ENCODE measurements at places on chromosomes 11 and 22.

GRCh38 chr11:113162592-113162962, 151.8 kb upstream of the TTC12 start:
- no peak for DNase-seq

DNA sequence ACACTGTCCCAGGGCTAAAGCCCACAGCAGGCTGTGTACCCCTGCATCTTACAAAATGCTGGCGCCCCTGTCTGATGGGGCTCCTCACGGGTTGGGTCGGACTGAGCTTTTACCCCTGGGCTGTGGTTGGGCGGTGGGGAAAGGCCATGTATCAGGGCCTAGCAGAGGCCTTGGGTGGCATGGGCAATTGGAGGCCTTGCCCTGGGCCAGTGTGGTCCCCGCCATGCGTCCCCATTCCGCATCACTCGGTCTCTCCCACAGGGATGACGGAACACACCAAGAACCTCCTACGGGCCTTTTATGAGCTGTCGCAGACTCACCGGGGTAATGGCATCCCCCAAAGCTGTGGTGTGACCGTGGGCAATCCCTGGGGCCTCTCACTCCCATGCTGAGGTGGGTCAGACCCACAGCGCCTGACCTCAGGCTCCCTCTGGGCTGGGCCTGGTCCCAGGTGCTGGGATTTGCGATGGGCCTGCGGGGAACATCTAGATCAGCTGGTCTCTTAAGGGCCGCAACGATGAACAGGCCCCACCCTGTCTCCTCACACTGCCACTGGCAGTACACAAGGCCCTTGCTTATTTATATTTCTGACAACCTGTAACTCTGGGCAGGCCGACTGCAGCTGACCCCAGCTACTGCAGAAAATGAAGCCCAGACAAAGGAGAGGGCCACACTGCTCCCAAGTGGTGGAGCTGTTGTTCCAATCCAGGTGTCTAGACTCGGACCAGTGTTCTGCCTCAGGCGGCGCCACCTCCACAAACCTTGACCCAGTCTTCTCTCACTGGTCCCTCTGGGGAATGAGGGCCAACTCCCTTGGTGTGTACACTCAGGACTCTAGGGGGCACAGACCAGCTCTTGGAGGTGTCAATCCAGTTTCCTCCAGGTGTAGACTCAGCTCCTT, 12.3 kb downstream of the SLC16A8 start:
- DNase-seq = no peak

DNA sequence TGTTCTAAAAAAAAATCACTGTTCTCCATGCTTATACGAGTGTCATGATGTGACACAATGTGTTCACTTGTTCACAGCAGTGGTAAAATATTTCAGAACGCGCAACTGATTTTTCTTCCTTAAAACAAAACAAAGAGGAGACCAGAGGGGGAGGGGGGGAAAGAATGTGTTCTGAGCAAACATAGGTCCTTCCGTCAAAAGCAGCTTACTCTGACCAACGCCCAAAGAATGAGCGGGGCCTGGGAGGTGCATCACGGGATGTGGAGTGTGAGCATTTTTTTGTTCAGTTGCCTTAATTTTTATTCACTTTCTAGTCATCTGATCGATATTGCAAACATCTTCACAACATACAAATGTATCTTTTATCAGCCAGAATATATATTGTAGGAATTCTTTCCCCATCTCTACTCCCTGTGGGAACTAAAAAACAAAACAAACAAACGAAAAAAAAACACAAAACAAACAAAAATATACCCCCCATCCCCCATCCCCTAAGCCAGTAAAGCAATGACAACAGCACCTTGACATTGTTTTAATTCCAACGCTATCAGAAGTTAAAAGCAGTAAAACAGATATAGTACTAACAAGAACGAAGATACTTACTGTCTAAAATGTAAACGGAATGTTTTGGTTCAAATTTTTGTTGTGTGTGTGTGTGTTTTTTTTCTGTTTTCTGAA, 43.3 kb downstream of the BDNF start:
- DNase-seq = no peak

DNA sequence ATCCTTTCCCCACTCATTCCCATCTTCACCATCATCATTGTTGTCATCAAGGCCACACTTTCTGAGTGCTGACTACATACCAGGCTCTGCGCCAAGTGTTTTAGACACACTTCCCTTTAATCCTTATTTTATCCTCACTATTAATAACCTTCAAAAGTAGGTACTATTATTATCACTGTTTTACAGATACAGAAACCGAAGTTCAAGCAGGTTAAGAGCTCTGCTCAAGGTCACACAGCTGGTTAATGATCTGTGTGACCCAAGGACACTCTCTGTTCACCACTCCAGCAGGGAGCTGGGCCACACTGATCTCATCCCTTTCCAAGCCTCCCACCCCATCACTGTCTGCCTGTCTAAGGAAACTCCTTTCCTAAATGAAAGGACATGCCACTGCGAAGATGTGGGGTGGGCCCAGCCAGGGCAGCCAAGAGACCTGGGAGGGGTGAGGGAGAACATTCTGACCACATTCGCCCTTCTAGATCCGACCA, 17.2 kb upstream of the TSKU start:
- peak; percentile 54 for DNase-seq

GRCh38 chr22:41683052-41683451, 5.6 kb downstream of the SNU13 start:
- no peak for DNase-seq

- peak; percentile 91 for DNase-seq
These were observed 966 bp downstream of the AHNAK start for GRCh38 chr11:62545437-62546243.

- DNase-seq = no peak
These were observed 63.3 kb downstream of the SYN3 start for GRCh38 chr22:32994898-32995297.

DNA sequence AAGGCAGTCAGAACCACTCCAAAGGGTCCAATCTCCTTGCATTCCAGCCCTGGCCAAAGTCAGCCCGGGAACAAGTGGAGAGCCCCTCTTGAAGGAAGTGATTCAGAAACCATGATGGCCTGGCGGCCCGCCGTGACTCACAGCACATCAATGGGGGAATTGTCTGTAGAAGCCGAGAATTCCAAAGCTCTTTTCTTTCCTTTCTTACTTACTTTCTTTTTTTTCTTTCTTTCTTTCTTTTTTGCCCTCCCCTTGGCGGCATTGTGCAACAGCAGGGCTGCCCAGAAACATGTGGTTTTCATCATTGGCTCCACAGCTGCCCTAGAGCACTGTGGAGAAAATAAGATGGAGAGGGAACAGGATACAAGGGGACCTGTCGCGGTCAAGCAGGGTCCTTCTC, 140.2 kb upstream of the TIMP3 start:
- peak; percentile 94 for DNase-seq

GRCh38 chr22:26898946-26899605, 241.7 kb downstream of the MIAT start:
- DNase-seq = no peak

DNA sequence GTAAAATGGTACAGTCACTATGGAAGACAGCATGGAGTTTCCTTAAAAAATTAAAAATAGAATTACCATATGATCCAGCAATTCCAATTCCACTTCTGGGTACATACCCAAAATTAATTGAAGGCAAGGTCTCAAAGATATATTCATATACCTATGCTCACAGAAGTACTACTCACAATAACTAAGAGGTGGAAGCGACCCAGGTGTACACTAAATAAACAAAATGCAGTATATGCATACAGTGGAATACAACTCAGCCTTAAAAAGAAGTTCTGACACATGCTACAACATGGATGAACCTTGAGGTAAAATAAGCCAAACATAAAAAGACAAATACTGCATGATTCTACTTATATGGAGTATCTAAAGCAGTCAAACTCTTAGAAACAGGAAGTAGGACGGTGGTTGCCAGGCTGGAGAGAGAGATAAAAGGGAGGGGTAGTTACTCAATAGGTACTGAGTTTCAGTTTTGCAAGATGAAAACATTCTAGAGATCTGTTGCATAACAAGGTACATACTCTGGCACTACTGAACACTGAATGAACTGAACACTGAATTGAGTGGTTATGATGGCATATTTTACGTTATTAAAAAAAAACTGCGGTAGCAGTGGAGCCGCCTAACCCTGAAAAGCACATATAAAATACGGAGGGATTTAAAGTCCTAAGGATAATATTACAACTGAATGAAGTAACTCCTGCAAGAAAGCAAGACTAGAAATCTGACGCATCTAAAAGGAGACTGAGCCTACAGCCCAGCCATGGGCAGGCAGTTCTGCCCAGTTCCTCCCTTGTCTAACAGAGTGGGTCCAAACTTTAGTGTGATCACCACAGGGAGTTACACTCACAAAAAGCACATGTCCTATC, 12.8 kb downstream of the DGCR2 start:
- DNase-seq = peak; percentile 65

GRCh38 chr11:82999232-82999631, 72.5 kb downstream of the RAB30 start:
- no peak for DNase-seq

DNA sequence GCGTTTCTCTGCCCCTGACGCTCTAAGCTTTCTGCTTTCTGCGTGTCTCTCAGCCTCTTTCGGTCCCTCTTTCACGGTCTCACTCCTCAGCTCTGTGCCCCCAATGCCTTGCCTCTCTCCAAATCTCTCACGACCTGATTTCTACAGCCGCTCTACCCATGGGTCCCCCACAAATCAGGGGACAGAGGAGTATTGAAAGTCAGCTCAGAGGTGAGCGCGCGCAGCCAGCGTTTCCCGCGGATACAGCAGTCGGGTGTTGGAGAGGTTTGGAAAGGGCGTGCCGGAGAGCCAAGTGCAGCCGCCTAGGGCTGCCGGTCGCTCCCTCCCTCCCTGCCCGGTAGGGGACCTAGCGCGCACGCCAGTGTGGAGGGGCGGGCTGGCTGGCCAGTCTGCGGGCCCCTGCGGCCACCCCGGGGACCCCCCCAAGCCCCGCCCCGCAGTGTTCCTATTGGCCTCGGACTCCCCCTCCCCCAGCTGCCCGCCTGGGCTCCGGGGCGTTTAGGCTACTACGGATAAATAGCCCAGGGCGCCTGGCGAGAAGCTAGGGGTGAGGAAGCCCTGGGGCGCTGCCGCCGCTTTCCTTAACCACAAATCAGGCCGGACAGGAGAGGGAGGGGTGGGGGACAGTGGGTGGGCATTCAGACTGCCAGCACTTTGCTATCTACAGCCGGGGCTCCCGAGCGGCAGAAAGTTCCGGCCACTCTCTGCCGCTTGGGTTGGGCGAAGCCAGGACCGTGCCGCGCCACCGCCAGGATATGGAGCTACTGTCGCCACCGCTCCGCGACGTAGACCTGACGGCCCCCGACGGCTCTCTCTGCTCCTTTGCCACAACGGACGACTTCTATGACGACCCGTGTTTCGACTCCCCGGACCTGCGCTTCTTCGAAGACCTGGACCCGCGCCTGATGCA, at the start of gene MYOD1:
Gene MYOD1, plus strand, starts transcription at position 544 of the 910 bp plus-strand sequence. Its CDS starts 212 bp downstream, at position 756.
- peak; percentile 21 for DNase-seq

- DNase-seq = peak; percentile 38
These were observed 71.3 kb downstream of the TSPAN18 start for GRCh38 chr11:44797886-44798606.

Data from GM23248 (cell line).